Smooth muscle cell of trachea (primary cell): ENCODE measurements at places on chromosomes 13 and 19. TPM values are rescaled to one million over a fixed set of nuclear protein-coding genes. Genes with fewer than 3 reads are reported as not detected.

The KCNC3 gene
- not detected in 2 replicates for total RNA-seq

The ZAR1L gene
- not detected in 2 replicates for total RNA-seq

The CDADC1 gene
- total RNA-seq: 4.0 and 6.1 TPM in 2 replicates

The CNN1 gene
- total RNA-seq: 8.9 and 9.3 TPM in 2 replicates

The RHPN2 gene
- total RNA-seq: 2.2 and 3.0 TPM in 2 replicates

The CRB3 gene
- not detected in 2 replicates for total RNA-seq

The PRDX2 gene
- 166 and 183 TPM in 2 replicates for total RNA-seq

The ZNF724 gene
- total RNA-seq: 1.8 and 6.7 TPM in 2 replicates

The RAB3D gene
- total RNA-seq: 15.9 and 21.8 TPM in 2 replicates

The LENG9 gene
- 11.2 and 15.1 TPM in 2 replicates for total RNA-seq

The LPAR2 gene
- 1.2 and 2.6 TPM in 2 replicates for total RNA-seq

The TNFRSF19 gene
- 117 and 144 TPM in 2 replicates for total RNA-seq

The HSPB6 gene
- 125 and 302 TPM in 2 replicates for total RNA-seq

The AZU1 gene
- under 0.01 TPM in 1 of 2 replicates, not detected in the other for total RNA-seq

The SIGLEC5 gene
- not detected in 2 replicates for total RNA-seq

The CAMSAP3 gene
- under 0.01 TPM in 1 of 2 replicates, not detected in the other for total RNA-seq

The VSTM1 gene
- total RNA-seq: not detected in 2 replicates

The ZNF829 gene
- 3.3 and 5.4 TPM in 2 replicates for total RNA-seq

The CEACAM20 gene
- total RNA-seq: not detected in 2 replicates

The HIPK4 gene
- 0.17 TPM in 1 of 2 replicates, not detected in the other for total RNA-seq

The GNA15 gene
- under 0.01 and 0.17 TPM in 2 replicates for total RNA-seq

The ZNF723 gene
- total RNA-seq: not detected in 2 replicates
